ENCODE measurements at places on chromosomes 4 and X.
A peak's percentile ranks its signal among the peaks of the same experiment; 100 is the strongest.

DNA sequence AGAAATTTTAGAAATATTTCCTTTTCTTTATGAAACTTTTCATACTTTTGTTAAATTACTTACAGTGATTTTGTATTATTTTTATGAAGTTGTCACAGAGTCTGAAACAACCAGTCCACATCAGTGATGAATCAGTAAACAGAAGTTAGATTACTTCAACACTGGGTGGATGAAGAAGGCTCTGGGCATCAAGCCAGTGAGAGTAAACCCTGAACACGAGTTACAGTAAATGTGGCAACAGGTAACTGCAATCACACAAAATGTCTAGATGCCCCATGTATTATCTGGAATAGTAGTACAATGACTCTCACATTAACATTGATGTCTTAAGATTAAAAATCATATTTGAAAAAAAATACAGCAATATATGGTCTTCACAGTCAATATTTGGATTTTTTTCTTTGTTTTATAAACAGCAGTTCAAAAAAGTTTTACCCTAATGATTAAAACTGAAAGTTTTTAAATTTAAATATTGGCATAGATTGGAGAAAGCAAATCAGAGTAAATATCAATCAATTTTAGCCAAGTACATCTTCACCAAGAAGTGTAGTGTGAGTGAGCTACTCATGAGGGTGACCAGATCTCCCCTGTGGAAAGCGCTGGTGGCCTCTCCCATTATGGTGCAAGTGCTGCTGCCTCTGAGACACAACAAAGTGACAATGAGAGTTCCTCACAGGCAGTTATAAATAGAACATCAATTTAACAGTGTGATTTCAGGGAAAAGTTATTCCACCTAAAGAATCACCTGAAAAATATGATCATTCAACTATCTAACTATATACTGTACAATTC lies 63.2 kb upstream of the UGT2B7 start:
- DNase-seq = no peak

DNA sequence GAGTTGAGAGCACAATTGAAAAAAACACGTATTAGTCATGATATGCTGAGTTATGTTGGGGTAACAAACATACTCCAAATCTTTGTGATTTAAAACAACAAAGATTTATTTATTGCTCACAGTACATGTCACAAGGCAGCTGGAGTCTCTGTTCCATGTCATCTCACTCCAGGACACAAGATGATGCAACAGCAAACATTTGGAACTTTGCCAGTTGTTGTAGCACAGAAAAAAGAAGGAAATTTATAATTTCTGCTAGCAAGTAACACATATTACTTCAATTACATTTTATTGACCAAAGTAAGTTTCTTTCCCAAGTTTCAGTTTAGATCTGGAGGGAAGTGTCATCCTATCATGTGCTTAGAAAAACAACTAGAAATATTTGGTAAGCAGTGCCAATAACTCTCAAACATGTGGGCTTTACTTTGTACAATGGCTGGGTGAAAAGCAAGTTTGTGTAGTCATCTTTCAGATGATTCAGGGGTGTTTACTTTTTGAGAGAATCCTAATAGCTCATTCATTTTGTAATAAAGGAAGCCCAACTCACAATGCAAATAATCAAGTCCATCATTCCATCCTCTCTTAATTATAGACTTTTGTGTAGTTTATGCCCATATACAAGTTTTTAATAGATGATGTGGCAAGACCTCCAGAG lies 452.3 kb downstream of the ZIC3 start:
- DNase-seq = no peak

- DNase-seq = no peak
Observed at GRCh38 chrX:109728173-109728535, 4.9 kb downstream of the ACSL4 start.

DNA sequence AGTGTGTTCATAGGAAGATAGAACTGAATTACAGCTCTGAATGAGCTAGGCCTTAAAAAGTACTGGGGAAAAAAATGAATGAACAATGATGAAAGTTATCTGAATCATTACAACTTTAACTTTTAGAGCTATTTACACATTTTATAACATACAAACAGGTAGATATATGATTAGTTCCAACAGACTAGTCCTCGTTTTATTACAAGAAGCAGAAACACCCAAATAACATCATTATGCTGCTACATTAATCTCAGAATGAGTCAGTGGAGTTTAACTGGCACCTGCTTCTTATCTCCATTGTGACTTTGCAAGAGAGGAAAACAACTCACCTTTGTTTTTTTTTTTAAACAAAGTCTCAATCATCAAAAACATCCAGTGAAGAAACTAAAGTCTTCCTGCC lies 15.2 kb downstream of the ATP8A1 start:
- no peak for DNase-seq

GRCh38 chrX:44637282-44637681 lies 94.6 kb upstream of the FUNDC1 start:
- no peak for DNase-seq

DNA sequence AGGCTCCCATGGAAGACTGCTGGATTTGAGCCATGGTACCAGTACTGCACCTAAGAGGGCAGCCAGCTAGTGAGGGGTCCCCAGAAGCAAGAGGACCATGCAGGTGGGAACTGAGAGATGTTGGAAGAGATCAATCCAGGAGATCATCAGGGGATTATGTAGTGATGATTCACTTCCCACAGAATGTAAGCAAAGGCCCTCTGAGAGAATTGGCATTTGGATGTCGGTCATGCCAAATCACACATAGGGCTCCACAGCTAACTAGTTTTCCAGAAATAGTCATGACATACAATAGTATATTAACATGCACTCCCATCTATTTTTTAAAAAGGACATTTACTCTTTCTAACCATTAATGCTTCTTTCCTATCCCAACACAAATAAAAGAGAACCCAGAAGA lies 112.5 kb downstream of the RASGEF1B start:
- DNase-seq = no peak

DNA sequence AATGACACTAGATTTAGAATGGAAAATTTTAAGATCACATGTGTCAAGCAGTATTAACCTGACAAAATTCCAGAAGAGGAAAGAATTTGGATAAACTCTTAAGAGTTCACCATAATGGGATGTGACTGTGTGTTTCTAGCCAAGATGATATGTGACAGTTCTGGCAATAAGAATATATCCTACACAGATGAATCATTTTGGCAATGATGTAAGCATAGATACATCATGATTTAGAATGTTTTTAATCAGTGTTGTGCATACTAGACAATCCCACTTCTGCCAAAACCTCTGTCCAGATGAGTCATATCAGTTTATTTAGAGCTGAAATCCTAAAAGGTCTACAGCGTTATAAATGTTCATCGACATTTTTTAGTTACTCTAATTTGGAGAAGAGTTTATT lies 48.8 kb downstream of the PTCHD1 start:
- DNase-seq = no peak

DNA sequence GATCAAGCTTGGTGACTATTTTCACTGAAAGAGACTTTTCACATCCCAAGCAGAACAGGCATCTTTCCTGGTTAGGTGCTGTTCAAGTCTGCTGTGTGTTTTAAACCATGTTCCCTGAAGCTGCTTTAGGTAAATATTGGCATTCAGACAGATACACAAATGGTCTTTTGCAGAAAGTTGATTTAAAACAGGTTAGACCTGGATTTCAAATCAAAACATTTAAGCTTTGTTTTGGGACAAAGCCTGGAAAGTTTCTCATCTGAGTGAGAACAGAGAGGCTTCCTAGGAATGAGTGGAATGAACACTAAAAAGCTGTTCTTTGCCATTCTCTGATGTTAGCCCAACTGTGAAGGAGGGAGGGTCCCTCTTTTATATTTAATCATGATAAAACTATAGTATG lies 10.1 kb downstream of the ANXA3 start:
- DNase-seq = no peak

GRCh38 chr4:17189401-17189720 lies 290.9 kb upstream of the LDB2 start:
- DNase-seq = no peak

DNA sequence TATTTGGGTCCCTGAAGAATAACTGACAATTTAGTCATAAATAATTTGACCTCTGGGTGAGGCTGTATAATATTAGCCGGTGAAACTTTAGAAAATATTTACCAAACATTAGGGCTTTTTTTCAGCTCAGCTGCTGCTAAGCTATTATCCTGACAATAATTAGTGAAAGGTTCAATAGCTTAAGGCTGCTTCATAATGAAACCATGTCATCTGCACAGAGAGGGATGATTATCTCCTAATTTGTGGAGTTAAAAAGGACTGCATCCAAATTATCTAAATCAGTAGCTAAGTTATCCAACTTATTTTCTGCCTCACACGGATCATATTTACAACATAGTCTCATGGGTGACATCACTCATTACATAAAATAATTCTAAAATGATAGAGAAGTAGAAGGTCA lies 1249.8 kb downstream of the RAPGEF2 start:
- no peak for DNase-seq

- DNase-seq = no peak
Observed at GRCh38 chrX:153778684-153779101, 2.1 kb upstream of the SRPK3 start.

GRCh38 chrX:132676561-132677186 lies 187.8 kb upstream of the MBNL3 start:
- no peak for DNase-seq

- DNase-seq = peak; percentile 8
Observed at GRCh38 chr4:22668301-22668700, 24.4 kb upstream of the GBA3 start.

GRCh38 chr4:38463268-38463958 lies 200.6 kb upstream of the KLF3 start:
- DNase-seq = no peak

- DNase-seq = no peak
Observed at GRCh38 chr4:52665592-52665991, 6.5 kb upstream of the USP46 start.

DNA sequence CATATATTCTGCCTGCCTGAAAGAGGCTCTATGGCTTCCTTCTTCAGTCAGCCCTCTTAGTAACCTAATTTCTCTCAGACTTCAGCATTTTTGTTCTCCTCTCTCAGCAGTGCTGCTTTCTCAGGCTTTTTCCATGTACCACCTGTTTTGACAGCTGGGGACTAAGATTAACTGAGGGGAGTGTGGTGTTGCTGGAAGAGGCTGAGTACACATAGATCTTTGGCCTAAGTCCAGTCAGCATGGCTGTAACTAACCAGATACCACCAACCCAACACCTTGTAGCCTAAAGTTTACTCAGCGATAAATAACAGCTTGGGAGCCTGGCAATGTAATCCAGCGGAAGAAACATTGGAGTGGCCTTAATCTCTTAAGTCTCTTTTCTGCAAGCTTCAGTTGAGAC lies 85.5 kb downstream of the RTL3 start:
- no peak for DNase-seq

DNA sequence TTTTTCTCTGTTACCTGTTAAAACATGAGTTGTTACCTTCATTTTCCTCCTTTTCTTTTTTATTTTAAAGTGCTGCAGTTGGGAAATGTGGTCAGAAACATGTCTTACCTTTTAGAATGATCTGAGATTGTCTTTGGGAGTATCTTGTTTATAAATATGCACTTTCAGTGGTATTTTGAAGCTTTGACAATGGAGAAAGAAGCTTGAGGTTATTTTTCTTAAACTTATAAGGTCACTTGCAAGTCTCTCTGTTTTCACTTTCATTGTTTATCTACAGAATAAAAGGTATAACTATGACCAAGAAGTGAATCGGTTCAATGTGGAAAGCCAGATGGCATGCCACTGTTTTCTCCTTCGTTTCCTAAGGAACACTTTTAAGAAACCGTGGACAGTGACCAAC lies 167.5 kb upstream of the SLC7A11 start:
- no peak for DNase-seq

DNA sequence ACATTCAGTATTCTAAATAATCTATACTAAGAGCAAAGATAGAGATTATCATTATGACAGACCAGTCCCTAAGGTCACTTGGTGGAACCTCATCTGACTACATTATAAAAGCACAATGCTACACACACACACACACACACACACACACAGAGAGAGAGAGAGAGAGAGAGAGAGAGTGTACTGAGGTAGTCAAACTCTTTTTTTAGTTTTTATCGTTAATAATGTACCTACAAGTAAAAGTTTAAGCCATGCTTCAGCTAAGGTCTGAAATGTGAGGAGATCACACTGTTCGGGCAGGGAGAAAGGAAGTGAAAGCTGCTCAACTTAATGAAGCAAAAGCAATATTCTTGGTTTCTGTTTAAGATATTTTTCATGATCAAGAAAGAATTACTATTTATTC lies 75.8 kb upstream of the CCDC160 start:
- DNase-seq = no peak

DNA sequence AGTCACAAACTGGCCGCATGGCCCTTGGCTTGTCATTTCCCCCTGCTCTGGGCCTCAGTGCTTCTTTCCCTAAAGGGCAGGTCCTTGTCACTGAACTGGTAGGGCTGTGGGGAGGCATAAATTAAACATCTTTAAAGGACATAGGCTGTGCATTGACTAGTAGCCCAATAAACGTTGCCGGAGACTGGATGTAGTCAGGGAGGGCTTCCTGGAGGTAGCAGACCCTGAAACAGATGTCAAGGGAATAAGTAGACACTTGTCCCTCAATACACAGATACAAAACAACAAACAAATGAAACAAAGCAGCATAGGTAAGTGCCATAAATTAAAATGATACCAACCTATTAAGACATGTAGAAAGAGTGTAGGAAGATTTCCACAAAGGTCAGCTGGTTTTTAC lies 71.8 kb upstream of the PSAPL1 start:
- no peak for DNase-seq

DNA sequence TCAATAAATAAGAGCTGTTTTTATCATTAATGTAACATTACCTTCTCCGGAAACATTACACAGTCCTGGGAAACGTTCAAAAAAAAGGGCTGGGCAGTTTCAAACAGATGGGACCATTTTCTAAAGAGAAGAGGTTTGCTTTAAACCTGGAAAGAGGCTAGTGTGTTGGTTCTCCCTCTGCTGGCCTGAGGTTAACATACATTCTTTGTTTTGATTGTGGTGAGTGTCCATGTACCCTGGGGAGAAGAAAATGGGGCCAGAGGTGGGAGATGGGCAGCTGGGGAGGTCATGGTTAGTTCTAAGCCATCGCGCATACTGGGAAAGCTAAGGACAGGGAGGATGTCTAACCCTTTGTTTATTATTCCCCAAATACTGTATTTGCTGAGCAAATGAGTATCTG lies 194.7 kb downstream of the CPEB2 start:
- DNase-seq = no peak

- no peak for DNase-seq
Observed at GRCh38 chrX:153573984-153574383, 25.0 kb downstream of the CCNQ start.

DNA sequence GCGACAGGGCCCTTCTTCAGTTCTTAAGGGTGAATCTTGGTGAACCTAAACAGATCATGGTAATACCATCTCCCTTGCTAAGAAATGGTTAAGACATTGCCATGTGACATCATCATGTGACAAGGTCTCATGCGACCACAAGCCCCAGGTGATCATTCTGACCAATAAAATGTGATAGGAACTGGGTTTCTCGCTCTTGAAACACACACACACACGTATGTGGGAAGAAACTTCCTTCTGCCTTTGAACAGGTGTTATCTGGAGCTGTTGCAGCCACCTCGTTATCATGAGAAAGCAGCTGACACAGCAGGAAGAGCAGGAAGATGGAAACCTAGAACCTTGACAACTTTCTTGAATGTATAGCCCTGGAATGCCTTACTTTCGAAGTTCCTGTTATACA lies 10.2 kb downstream of the SOD3 start:
- no peak for DNase-seq

GRCh38 chr4:41655177-41655576 lies 93.3 kb downstream of the PHOX2B start:
- DNase-seq = no peak

Data from T-helper 2 cell (primary cell).